NCI-H1417 treated with DMSO at 0.1 percent for 48 hours (cell line): ENCODE measurements at places on chromosomes 3 and 15.
A peak's percentile ranks its signal among the peaks of the same experiment; 100 is the strongest.

DNA sequence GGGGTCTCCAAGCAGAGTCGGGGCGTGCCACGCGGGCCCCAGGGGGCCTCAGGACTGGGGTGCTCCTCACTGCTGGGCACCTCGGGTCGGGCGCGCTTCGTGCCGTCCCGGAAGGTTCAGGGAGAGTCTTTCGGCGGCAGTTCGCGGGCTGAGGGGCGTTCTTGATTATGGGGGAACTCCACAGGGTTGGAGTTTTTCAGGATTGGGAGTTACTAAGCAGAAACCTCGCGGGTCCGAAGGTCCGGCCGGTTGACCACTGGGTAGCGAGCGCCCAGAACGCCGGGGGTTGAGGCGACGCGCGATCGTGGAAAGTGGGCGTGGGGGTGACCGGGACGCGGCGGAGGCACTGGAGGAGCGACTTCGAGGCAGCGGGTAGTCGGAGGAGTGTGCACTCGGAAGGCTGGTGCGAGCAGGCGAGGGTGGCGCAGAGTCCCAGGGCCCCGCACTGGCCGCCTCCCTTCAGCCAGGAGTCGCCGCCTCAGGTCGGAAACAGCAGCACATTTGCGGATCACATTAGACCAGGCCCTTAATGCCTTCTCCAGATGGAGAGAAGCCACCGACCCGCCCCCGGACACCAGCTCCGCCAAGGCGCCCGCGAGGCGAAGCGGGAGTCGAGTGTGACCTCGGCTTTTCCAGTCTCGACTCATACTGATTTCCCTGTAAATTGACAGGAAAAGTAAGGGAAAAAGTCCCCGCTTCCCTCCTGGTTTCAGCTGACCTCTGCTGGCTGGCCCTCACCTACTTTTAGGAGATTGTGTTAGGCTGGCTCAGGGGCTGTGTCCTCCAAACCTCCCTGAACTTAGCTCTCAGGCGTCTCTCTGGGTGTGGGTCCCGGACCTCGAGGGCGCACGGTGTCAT lies 685 bp downstream of the ADAMTSL3 start:
- no peak for DNase-seq

DNA sequence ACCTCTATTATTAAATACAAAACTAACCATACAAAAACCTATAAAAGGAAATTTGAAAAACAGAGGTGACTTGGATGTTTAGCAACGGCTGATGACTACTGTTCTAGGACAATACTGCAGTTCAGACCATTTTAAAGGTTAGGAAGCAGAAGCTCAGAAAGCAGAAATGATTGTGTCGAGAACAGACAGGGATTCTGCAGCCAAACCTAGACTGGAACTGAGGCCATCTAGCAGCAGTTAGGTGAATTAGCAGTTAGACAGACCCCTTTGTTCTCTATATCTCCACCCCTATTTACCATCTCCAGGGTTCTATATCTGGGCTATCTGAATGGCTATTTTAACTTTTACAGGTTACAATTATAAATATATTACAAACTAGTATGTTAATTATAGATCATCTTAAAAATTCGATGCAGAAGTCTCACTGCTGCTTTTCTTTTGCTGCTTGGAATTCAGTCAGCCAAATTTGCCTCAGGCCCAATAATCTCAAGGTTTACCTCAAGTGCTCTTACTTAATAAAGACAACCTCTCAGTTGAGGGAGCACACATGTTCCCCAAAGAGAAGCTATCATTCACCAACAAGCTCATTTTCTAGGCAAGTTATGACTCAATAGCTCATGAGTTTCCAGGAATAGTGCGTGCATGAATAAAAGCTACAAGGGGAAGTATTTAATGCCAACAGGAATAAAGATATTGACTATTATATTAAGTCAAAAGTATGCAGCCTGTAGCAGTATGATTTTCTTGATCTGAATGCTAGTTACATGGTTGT lies 9.3 kb upstream of the IL1RAP start:
- DNase-seq = no peak

- no peak for DNase-seq
Observed at GRCh38 chr3:64445109-64445943, 220.1 kb upstream of the PRICKLE2 start.

- no peak for DNase-seq
Observed at GRCh38 chr3:108301695-108302404, 5.5 kb downstream of the HHLA2 start.

DNA sequence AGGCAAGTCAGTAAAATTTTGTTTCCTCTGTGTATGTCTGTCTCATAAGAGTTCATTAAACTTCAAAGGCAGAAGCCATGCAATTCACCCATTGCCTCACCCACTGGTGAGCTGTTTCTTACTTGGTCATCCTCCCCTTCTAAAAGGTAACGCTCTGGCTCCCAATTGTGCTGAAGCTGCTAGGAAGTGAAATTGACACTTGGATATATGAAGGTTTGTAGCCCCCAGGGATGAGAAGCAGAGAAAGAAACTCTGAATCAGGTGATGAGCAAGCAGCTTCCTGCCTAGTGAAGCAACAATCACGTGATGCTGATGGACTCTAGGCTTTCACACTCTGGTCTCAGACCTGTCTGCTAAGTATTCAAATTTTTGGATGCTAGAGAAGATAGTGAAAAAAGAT lies 70.7 kb downstream of the CD200R1L start:
- no peak for DNase-seq

DNA sequence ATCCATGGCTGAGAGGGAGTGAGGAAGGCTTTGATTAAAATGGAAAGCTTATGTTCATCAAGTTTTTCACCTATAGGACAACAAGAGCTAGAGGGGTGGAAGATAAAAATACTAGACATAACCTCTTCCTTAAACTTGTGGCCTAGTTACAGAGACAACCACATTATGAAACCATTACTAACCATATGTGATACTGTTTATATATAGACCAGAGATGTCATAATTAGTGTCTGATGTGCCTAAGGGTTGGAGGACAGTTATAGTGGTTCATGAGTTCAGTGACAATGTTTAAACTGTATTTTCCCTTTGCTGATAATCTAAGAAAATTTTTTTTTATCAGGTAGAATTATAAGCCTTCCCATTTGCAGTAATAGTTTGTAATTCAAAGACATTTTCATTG lies 23.7 kb downstream of the PHLDB2 start:
- DNase-seq = no peak

- DNase-seq = no peak
Observed at GRCh38 chr3:172137287-172138192, 98.2 kb downstream of the FNDC3B start.

DNA sequence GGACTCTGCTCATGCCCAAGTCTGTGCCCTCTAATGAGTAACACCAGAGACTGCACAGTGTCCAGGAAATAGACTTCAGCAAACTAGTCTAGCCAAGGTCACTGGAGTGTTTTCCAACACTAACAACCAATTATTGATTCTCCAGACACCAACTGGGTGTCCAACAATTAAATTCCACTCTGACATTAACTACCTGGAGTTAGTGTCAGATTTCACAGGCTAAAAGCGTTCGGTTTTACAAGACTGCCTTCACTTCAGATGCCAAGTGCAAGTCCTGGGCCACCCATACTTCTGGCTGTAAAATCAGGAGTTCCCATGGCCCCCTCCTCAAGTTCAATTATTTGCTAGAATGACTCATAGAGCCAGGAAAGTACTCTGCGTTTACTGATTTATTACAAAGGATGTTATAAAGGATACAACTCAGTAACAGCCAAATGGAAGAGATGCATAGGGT lies 20.8 kb upstream of the CFAP161 start:
- peak; percentile 26 for DNase-seq

- DNase-seq = no peak
Observed at GRCh38 chr3:174168026-174168425, 691.1 kb upstream of the NAALADL2 start.

GRCh38 chr3:177196008-177196455 lies 1.2 kb downstream of the TBL1XR1 start:
- no peak for DNase-seq

DNA sequence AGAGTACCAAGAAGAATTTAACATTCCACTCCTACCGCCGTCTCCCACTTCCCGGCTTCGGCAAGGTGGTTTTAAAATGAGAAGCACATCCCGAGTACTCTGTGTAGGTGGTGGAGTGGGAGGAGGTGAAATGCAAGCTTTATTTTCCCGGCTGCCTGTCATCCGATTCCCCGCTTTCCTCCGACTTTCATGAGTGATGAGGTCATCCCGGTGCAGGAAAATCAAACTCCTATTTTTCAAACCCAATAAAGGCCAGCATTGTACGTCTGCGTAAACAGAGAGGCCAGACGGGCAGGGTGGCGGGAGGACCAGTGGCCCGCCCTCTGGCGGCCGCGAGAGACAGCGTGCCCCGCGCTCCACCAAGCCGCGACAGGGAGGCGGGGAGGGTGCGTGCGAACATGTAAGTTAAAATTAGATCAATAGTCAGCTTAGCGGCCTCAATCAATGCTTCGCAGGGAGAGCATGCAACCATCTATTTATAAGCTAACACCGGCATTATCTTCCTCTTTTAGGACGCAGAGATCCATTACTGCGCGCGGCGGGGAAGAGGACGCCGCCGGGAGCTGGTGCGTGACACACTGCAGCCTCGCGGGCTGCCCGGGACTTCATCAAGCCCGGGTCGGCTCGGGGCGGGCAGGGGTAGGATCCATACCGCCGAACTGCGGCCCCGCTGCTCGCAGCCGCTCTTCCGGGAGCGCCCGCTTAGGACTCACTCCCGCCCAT lies 163.3 kb downstream of the CD47 start:
- DNase-seq = no peak

DNA sequence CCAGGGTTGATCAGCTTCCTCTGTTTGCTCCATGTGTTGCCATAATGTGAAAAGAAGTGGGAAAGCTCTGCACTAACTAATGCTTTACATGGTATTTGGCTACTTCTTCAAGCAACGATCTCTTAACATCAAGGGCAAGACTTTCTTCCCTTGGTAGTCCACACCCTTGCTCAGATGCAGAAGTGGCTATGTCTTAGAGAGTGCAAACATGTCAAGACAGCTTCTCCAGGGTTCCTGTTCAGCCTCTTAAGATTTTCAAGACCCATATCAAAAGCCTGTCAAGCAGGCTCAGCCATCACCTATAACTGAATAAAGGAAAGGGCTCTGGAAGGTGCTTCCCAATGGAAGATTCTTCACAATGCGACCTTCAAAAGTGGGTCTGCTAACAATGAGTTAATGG lies 64.8 kb upstream of the CSTA start:
- no peak for DNase-seq

DNA sequence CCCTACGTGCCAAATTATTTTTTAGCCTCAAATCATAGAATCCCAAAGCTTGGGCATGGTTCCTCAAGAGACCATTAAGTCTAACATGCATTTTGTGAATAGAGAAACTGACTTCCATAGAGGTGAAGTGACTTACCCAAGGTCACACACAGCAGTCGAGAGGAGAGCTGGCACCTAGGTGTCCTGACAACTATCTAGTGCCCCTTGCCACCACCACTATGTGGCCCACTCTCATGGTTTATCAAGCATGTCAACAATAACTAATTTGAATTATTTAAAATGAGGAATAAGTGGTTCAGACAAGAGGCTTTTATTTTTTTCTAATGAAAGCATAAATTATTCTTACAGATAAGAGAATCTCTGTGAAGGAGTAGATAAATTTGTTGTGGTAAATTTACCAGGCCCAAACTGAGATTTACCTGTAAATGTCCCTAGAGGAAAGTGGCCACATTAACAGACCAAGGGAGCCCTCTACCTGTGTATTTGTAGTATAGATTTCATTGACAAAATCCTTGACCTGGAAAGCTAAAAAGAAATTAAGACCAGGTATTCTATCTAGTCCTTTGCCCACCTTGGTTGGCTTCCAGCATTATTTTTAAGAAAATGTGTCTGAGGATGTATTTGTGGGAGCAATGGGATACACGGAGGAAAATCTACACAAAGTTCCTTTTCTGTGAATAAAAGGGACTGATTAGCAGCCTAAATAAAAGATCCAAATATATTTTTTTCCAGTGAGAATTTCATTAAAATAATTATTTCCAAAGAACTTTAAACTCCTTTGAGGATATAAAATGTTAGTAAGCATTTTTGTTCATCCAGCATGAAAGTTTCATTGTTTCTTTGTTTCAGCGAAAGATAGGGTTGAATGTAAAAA lies 49.1 kb downstream of the IQCH start:
- peak; percentile 24 for DNase-seq

DNA sequence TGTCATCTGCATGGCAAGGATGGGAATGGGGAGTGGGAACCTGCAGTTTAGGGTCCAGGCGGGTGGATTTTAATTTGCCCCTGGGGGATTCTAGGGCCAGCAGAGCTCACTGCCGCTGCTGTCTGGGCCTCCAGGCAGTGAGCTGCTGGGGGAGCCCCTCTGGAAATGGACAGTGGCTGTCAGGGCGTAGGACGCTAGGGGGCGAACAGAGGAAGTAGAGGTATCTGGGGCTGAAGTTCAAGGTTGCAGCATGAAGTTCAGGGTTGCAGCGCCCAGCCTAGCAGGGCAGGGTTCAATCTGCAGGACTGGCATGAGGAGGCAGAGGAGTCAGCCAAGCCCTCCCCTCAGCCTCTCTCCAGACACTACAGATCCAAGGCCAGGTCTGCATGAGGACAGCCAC lies 49.5 kb downstream of the APBA2 start:
- no peak for DNase-seq

DNA sequence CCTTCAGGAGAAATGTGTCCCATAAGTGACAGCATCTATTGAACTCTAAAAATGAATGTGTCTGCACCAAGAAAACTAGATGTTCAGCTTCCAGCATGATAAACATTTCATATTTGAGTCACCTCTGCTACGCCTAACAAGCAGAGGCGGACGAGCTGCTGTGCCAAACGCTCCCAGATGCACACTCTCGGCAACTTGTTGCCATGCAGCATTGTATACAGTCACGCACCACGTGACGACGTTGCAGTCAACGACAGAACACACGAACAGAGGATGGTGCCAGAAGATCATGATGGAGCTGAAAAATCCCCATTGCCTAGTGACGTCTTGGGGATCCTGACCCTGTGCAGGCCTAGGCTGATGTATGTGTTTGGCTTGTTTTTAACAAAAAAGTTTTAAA lies 137.5 kb downstream of the XXYLT1 start:
- DNase-seq = peak; percentile 53

GRCh38 chr3:131892331-131892730 lies 142.5 kb downstream of the CPNE4 start:
- DNase-seq = no peak

GRCh38 chr3:30266524-30266923 lies 339.9 kb upstream of the TGFBR2 start:
- no peak for DNase-seq

DNA sequence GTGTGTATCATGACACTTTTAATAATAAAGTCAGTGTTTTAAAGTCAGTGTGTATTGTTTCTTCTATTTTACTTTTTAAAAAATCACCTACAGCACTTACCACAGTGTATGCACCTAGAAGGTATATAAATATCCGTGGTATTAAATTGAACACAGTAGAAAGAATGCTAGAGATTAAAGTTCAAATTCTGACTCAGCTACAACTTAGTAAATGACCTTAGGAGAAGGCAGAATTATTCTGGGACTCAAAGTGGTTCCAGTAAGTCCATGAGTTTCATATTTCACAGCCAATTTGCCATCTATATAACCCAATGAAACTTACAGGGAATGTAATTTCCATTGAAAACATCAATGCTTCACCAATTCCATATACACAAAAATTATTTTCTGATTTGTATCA lies 52.7 kb upstream of the MAP4 start:
- no peak for DNase-seq
